ENCODE measurements at places on chromosomes 3 and 15. TPM values are rescaled to one million over a fixed set of nuclear protein-coding genes. Genes with fewer than 3 reads are reported as not detected.
A peak's percentile ranks its signal among the peaks of the same experiment; 100 is the strongest.

- no peak for DNase-seq
Measured at GRCh38 chr15:45842151-45842550, 207.3 kb downstream of the SQOR start.

DNA sequence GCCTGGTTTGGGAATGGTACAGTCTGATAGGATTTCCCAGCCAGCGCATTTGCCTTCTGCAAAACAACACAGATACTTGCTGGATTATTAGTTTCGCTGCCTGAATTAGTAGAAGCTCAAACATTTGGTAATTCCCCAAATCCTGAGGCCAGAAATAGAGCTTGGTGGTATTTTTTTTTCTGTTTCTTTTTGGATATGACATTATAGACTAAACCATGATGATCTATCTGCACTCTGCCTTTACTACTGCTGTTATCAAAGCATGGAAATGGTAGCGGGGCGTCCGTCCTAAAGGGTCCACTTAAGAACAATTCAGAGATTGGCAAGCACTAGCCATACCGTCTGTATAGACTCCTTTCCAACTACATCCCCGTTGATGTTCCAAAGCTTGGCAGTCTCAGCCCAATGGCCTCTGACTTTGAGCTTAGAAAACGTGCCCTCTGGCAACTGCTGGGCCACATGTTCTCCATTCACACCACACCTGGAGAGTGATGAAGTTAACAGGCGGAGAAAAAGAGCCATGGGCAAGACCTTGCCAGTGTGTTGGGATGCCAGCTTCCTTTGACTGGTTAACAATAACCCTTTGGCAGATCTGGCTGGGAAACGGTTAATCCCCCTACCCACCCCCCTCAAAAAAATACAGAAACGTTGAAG lies 241.0 kb upstream of the NR2F2 start:
- no peak for DNase-seq

- no peak for DNase-seq
Measured at GRCh38 chr3:116614795-116615362, 94.7 kb upstream of the TUSC7 start.

- no peak for DNase-seq
Measured at GRCh38 chr3:39114456-39114855, 7.0 kb downstream of the TTC21A start.

GRCh38 chr15:65730549-65731172 lies 61.4 kb downstream of the DENND4A start:
- DNase-seq: no peak

GRCh38 chr3:11236588-11237461 lies 35.4 kb upstream of the ATG7 start:
- peak; percentile 75 for DNase-seq

The MRAS gene
- not detected for polyA plus RNA-seq

The RTP1 gene
- not detected for polyA plus RNA-seq
